ENCODE measurements at places on chromosomes 2 and 18. TPM values are rescaled to one million over a fixed set of nuclear protein-coding genes. Genes with fewer than 3 reads are reported as not detected.
A peak's percentile ranks its signal among the peaks of the same experiment; 100 is the strongest.

DNA sequence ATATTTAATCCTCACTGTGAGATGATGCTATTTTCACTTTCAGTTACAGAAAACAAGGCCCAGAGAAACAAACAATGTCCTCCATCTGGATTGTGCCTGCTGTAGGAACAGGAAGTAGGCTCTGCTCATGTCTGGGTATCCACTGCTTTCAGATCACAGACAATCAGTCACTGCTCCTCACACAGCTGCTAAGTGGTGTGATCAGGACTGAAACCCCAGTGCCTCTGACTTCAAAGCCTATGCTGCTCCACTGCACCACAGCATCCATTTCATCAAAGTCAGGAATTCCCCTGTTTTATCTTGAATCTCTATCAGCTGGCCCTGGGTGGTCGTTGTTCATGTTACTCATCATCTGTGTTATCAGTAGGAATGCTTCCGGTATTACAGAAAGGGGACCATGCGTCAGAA, 303.8 kb upstream of the TRIB2 start:
- no peak for DNase-seq

SP140L gene
- polyA plus RNA-seq: 15.6 TPM

DNA sequence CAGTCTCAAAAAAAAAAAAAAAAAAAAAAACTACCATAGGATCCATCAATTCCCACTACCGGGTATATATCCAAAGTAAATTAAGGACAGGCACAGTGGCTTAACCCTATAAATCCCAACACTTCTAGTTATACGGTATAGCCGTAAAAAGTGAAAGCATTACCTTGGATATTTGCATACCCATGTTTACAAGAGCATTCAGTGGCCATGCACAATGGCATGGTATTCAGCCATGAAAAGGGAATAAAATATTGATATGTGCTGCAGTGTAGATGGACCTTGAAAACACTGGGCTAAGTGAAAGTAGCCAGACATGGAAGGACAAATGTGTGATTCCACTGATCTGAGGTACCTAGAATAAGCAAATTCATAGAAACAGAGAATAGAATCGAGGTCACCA, 111.8 kb upstream of the CAB39 start:
- no peak for DNase-seq

- peak; percentile 45 for DNase-seq
These were observed 510.3 kb downstream of the RNF144A start for GRCh38 chr2:7427293-7428060.

GRCh38 chr2:2251255-2251654, 79.8 kb downstream of the MYT1L start:
- no peak for DNase-seq

Measured in right lung (tissue), 10 donors.